Smooth muscle cell of the pulmonary artery (primary cell): ENCODE measurements at places on chromosomes 7 and 10. TPM values are rescaled to one million over a fixed set of nuclear protein-coding genes. Genes with fewer than 3 reads are reported as not detected.

SND1 gene
- 203 and 212 TPM in 2 replicates for total RNA-seq

MAGI2 gene
- 9.8 and 14.9 TPM in 2 replicates for total RNA-seq

ZNF804B gene
- not detected in 2 replicates for total RNA-seq

FOXI2 gene
- not detected in 2 replicates for total RNA-seq

DKK1 gene
- 134 and 633 TPM in 2 replicates for total RNA-seq

ARHGEF35 gene
- 0.63 and 1.3 TPM in 2 replicates for total RNA-seq

TCAF2 gene
- total RNA-seq, result 3.5 and 7.2 TPM in 2 replicates

PLCE1 gene
- total RNA-seq, result 1.8 and 2.5 TPM in 2 replicates

ZNF25 gene
- total RNA-seq, result 19.2 and 19.5 TPM in 2 replicates

CPN1 gene
- total RNA-seq, result not detected in 2 replicates

FAM237B gene
- not detected in 2 replicates for total RNA-seq

CNPY1 gene
- total RNA-seq, result not detected in 2 replicates

RBM48 gene
- total RNA-seq, result 8.1 and 8.7 TPM in 2 replicates

SPDYE2B gene
- not detected in 2 replicates for total RNA-seq

ZNF239 gene
- total RNA-seq, result 5.9 and 7.5 TPM in 2 replicates

USP54 gene
- 6.6 and 11.0 TPM in 2 replicates for total RNA-seq

RHOBTB1 gene
- total RNA-seq, result 13.7 and 15.8 TPM in 2 replicates

SLIT1 gene
- total RNA-seq, result 0.07 and 0.13 TPM in 2 replicates

ADCY1 gene
- total RNA-seq, result 0.03 and 0.26 TPM in 2 replicates

PLAC9 gene
- 8.0 and 18.2 TPM in 2 replicates for total RNA-seq

ZWINT gene
- total RNA-seq, result 5.7 and 10.4 TPM in 2 replicates

COL17A1 gene
- total RNA-seq, result 0.20 and 1.1 TPM in 2 replicates

MYOZ1 gene
- total RNA-seq, result 0.20 and 0.33 TPM in 2 replicates

NPSR1 gene
- not detected in 2 replicates for total RNA-seq

CCZ1B gene
- total RNA-seq, result 21.3 and 27.0 TPM in 2 replicates

SEMA4G gene
- total RNA-seq, result 2.2 and 3.0 TPM in 2 replicates
